ENCODE measurements at places on chromosomes 2 and 18.

GRCh38 chr2:38691994-38692393 is 26.1 kb downstream of the GALM start:
- no peak for DNase-seq

DNA sequence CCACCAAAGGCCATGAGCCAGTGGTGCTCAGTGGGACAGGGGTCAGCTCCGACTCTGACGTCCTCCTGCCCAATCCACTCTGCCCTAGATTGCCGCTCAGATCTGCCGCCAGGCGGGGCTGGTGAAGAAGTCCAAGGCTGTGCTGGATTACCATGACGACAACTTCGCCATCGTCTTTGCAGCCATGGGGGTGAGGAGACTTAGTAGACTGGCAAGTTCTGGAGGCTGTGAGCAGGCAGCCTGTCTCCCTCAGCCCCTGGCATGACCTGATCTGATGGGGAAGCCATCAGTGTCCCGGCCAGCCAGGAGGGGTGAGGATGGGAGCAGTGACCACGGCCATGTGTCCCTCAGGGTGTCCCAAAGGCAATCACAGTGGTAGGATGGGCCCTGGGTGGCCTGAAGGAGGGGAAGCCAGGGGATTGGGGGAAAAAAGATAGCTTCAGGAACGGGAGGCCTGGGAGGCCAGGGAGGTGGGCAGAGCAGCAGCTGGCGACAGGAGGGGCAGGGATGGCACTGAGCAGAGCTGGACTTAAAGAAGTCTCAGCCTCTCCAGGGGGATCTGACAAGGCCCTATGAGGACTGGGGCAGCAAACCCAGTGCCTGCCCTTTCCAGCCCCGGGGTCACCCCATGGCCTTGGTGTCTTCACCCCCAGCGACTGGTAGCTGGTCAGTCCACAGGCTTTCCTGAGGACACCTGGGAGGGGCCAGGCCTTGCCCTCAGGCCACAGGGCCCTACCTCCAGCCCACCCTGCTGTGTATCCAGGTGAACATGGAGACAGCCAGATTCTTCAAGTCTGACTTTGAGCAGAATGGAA is 17.4 kb upstream of the ANKRD53 start:
- DNase-seq: no peak

- no peak for DNase-seq
Observed at GRCh38 chr2:171319164-171319810, 114.5 kb downstream of the METTL8 start.

DNA sequence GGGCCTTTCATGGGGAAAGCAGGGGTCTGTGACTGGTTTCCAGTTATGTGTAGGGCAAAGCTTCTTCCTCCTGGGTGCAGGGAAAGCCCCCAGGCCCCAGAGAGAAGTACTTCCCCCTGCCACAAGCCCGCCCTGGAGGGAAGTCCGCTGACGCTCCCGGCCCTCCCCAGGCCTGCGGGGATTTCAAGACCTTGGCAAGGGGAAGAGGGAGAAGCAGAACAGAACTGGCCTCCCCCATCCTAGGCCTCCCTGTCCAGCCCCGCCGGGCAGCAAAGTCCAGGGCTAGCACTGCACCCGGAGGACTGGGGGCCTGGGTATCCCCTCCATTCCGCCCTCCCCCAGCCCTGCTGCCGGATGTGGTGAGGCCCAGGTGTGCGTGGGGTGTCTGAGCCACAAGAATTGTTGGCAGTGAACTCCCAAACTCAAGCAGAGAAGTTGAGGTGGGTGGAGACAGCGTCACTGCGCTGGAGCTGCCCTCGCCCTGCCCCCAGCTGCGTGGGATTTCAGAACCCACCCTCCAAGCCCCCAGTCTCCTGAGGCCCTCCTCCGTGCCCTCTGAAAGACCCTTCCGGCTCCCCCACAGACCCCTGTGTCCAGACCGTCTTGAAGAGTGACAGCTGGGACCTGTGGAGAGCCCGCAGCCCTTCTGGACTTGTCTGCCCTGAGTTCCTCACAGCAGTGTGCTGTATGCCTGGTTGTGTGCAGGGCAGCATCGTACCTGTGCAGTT is 1.1 kb upstream of the DUSP2 start:
- no peak for DNase-seq

GRCh38 chr2:60530660-60531281 is 22.7 kb downstream of the BCL11A start:
- peak; percentile 89 for DNase-seq
